Cerebellum (tissue), 4 donors: ENCODE measurements at places on chromosomes 5 and 9.
A peak's percentile ranks its signal among the peaks of the same experiment; 100 is the strongest.

GRCh38 chr9:128689293-128689774 is 312 bp downstream of the SET start:
- DNase-seq: no peak

- no peak for DNase-seq
These were observed 25.6 kb downstream of the CSF2 start for GRCh38 chr5:132099076-132099748.

GRCh38 chr9:75531588-75531987 is 358.9 kb upstream of the PCSK5 start:
- DNase-seq: no peak

- DNase-seq: no peak
These were observed 28.2 kb upstream of the ORM1 start for GRCh38 chr9:114294664-114295063.

- DNase-seq: no peak
These were observed 277 bp downstream of the EIF4E1B start for GRCh38 chr5:176630681-176631222.

GRCh38 chr5:139774980-139775661 is 20.5 kb upstream of the PSD2 start:
- peak; percentile 82 for DNase-seq

DNA sequence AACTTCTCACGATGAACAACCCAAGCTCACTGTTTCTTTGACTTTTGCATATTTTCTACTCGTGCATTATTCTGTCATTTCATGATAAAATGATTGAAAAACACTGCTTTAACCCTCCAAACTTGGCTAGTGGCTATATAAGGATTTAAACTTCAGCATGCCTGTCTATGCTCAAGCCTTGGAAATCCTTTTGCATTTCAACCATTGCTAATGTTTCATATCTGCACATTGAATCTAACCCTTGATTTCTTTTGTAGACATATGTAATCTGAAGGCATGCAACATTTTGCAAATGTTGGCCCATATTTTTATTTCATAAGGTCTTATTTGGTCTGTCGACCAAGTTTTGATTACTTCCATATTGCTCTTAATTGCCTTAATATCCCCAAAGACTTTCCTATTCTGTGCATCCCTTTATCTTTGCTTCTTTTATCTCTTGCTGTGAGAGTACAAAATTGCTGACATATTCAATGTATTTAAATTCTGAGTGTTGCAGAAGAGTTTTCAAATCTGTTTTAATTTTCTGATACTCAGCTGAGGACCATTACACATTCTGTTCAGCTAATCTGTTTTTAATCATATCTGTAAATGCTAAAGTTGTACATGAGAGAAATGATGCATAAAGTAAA is 403.7 kb upstream of the ZNF608 start:
- DNase-seq: no peak

GRCh38 chr5:158389786-158390185 is 530.8 kb upstream of the CLINT1 start:
- DNase-seq: no peak

- no peak for DNase-seq
These were observed 45.5 kb downstream of the SLC6A3 start for GRCh38 chr5:1399737-1400136.

DNA sequence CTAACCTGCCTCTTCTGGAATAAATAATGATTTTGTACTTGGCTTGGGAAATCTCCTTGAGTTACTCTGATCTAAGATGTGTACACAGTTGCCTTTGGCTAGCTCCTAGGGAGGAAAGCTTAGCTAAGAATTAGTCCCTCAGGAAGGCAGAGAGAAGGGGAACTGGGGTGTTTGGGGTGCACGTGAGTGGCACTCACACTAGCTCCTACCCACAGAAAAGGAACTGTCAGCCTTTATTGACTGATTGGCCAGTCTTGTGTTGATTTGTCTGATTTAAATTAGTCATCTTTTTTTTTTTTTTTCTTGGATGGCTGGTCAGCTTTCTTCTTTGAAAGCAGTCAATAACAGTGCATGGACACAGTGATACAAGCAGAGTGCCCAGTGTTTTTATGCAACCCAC is 107.7 kb downstream of the DMRT2 start:
- no peak for DNase-seq

GRCh38 chr5:39217365-39218281 is 1.7 kb downstream of the FYB1 start:
- DNase-seq: peak; percentile 53

GRCh38 chr5:78586251-78586650 is 62.3 kb downstream of the LHFPL2 start:
- no peak for DNase-seq

GRCh38 chr9:16688814-16689213 is 181.7 kb downstream of the BNC2 start:
- DNase-seq: no peak

GRCh38 chr5:154446195-154447088 is 645 bp downstream of the SAP30L start:
- DNase-seq: peak; percentile 25

- no peak for DNase-seq
These were observed 89.7 kb upstream of the SLC44A1 start for GRCh38 chr9:105154723-105155191.

- DNase-seq: no peak
These were observed 18.9 kb upstream of the GLIS3 start for GRCh38 chr9:4318741-4319140.

DNA sequence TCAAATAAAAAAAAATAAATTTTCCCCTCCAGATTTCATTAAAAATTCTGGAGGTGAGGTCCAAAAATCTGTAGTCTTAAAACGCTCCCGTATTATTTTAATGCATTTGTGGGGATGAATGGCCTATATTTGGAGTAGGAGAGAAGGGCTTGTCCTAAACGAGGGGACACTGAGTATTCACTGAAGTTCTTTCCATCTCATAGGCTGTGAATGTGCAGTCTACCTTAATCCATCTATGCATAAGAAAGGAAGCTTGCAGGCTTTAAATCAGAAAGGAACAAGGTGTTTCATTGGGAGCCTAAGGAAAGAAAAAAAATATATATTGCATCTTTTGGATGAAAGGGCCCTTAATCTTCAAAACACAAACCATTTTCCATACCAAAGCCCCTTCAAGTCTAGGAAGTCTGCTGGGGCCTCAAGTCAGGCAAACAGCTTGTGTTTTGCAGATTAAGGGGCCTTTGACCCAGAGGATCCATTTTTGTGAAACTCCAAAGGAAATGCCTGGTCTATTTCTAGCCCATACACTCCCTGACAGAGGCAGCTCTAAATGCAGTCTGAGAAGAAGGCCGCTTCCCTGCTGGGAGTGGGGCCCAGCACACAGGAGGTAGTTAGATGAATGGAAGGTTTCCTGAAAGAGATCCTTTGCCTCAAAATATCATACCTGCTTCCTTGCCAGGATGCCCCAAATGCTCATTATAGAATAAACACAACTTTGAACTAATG is 35.6 kb downstream of the BRINP1 start:
- no peak for DNase-seq

DNA sequence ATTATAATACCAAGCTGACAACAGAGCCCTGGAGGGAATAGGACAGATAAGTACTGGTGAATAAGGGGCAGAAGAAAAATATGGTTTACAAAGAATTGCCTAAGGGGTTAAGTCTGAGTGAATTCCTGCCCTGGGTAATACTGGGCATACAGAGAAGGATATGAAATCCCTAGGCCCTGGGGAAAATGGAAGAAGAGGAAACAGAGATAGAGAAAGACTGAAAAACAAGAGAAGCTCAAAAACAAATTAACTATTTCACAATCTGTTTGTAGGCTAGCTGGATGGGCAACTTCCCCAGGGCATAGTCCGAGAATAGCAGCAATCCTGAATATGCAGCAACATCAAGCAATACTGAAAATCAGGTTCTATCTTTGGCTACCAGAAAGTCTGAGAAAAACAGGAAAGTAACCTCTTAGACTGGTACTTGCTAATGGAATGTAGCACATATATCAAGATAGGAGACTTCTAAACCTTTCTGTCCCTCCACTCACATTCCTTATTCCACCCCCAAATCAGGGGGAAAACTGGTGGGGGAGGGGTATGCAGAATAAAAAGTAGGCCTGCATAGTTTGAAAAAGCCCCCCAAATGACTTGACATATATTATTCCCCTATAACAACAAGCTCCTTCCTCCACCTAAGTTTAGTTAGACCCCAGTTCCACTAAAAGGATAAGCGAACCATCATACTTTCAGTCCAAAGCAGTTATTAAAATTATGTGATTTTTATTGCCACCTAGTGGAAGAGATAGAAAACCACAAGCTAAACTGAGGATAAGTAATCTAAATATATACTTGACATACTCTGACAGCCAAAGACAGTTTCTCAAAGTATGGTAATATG is 20.6 kb downstream of the SLC38A9 start:
- DNase-seq: peak; percentile 48

GRCh38 chr9:99030092-99030511 is 74.8 kb upstream of the TGFBR1 start:
- DNase-seq: no peak

DNA sequence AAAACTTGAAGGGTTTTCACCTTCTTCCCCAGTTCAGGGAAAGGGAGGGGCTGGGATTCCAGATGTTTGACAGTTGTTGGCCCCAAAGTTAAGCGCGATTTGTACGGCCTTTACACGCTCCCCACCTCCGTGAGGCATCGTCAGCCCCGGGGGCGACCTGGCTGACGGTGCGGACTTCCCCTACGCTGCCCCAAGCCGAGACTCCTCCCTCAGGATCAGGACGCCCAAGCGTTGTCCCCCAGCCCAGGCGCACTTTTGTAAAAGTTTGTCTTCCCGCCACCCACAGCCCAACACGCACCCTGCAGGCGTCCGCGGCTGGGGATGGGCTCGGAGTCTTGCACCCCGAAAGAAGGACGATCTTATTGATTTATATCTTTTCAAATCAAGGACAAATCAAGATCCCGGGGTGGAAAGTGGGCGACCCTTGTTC is 713 bp downstream of the MOB3B start:
- peak; percentile 23 for DNase-seq

DNA sequence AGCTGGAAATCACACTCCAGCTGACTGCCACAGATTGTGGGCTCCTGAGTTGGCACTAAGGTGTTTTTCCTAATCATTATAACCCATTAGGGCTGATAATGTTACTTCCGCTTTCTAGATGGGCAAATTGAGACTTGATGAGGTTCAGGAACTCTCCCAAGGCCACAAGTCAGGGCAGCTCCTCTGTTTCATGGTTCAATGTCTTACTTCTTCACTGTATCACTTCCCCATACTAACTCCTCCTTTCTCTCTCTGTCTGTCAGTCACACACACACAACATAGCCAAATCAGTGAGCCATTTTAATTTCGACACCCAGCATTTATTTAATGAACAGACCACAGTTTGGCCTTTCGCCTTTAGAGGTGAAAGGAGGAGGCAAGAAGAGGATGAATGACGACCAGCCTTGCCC is 17.8 kb upstream of the TRAF1 start:
- no peak for DNase-seq

DNA sequence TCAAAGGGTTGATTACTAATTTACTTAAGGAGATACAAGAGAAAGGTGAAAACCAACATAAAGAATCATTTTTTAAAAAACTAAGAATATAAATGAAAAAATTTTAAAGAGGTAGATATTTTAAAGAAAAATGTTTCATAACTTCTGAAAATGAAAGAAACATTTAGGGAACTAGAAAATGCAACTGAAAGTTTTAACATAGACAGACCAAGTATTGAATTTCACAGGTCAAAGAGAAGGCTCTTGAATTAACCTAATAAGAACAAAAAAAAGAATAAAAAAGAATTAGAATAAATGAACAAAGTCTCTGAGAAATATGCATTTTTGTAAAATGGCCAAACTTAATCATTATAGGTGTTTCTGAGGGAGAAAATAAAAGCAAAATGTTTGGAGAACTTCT is 16.1 kb upstream of the FAM174A start:
- DNase-seq: no peak

DNA sequence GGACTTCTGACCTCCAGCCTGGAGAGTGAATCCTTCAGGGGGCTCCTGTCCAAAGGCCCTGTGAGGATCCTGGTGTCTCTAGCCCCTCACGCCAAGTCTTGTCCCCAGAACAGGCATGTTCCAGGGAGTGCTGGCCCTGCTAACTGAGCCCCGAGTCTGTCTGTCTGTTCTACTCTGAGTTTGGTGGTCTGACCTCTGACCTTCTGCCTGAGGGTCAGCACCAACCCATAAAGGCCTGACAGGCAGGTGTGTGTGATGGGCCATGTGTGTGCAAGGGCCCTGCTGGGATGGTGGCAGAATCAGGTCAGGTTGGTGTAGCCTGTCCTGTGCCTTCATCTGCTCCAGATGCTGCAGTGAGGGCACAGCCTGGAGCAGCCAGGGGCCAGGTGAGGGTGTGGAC is 46.3 kb downstream of the PHF2 start:
- DNase-seq: no peak

DNA sequence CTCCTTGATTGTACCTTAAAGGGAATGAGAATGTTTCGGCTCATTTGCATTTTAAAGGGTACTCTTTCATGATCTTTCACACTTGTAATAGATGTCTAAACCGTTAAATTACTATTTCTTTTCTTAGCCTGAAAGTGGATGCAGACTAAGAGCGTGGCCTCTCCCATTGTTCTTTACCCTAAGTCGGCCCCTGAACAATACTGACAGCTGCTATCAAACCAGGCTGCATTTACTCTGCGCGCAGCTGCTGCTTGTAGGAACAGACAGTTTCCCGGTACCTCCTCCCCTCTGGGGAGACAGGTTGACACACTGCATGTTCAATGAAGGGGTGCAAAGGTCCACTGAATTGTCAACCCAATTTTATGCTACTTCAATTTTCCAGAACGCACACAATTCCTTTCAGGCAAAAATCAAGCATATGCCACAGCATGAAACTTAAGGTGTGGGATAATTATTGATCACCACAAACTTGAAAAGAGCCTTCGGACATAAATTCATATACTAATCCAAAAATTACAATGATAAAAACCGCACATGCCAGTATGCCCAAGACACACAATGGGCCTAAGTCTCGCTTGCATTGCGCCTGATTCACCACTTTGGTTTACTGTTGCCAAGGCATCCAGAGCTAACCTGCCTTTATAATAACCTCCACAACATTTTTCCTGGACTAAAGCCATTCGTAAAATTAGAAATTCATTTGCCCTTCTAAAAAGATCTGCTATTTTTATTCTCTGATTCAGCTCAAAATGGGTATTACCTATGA is 39.7 kb downstream of the TLE1 start:
- DNase-seq: no peak

GRCh38 chr5:138458856-138459255 is 6.4 kb upstream of the EGR1 start:
- DNase-seq: no peak

GRCh38 chr9:120904978-120905301 is 21.7 kb downstream of the TRAF1 start:
- no peak for DNase-seq
